ENCODE measurements at places on chromosomes 7 and 10.

GRCh38 chr10:49008091-49008490 is 68.5 kb upstream of the LRRC18 start:
- DNase-seq: no peak

- no peak for DNase-seq
Observed at GRCh38 chr7:139132887-139133286, 23.4 kb upstream of the ZC3HAV1 start.

GRCh38 chr7:137772748-137773147 is 74.0 kb downstream of the DGKI start:
- DNase-seq: peak; percentile 40

DNA sequence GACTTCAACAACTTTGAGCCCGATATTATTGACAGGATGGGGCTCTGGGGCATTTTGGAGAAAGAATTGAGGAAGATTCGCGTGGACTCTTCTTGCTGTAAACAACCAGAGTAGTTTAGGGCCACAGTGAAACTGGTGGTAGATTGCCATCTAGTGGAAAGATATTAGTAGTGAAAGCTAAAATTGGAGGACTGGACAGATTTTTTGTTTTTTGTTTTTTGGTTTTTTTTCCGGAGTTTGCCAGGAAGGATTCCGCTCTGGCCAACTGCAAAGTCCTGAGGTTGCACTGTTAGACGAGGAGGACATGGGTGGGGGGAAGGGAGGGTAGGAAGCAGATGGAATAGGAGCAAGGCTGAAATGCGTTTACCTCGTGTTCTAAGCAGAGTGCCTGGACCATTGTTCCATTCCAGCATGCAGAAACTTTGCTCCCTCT is 11.7 kb downstream of the NOBOX start:
- peak; percentile 78 for DNase-seq

DNA sequence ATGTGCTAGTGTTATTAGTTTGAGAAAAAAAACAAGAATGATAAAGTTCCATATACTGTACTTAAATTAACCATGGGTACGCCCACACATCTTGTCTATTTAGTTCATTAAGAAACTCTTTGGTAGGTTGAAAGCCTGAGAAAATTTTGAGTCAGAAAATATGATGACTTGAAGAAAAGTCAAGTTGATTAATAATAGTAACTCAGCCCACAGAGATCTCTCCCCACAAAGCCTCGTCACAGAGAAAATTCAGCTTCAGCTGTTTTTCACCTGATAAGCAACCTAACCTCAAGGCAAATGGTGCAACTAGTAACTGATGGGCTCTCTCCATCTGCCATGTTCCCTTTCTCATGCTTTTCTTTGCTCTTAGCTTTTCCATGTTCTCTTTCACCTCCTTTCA is 1021.6 kb downstream of the GATA3 start:
- no peak for DNase-seq

DNA sequence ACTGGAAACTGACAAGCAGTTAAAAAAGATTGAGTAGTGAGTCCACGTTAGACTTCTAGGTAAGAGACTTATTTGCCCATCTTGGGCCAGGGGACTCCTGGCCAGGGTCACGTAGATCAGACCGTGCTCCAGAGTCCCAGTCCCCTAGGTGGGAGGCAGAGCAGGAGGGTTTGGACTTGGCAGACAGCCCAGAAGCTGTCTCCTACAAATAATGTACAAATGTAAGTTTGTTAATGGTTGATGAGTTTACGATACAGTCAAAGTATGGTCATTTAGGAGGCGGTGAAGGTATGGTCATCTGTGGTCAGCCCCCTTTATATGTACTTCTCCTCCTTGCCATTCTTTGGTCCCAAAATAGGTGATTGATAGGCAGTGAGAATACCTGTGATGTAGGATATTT is 28.2 kb downstream of the INPP5F start:
- no peak for DNase-seq

DNA sequence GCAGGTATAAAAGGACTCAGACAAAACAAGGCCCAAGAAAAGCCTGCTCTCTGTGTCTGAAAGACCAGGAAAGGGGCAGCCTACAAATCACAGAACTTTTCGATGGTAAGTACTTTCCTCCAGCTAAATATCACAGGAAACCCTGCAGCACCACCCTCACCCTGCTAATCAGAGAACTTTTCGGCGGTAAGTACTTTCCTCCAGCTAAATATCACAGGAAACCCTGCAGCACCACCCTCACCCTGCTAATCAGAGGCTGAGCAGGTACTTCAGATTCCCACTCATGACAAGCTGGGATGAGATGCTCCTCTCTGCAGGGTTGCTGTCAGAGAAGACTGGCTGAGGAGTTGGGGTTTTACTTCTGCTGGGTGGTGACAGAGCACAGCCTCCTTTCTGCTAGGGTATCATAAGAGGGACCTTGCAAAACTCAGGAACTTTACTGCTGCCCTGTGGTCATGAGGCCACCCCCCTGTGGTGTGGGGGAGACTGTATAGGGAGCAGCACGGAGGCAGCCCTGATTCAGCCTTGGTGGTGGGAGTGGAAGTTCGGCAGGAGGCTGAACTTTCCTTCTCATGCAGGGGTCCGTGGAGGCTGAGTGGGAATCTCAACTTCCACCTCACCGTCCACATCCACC is 7.2 kb downstream of the WDR37 start:
- DNase-seq: no peak

GRCh38 chr7:158229945-158230344 is 357.7 kb downstream of the PTPRN2 start:
- no peak for DNase-seq

GRCh38 chr7:142960955-142961512 is 1.1 kb downstream of the KEL start:
- DNase-seq: no peak

DNA sequence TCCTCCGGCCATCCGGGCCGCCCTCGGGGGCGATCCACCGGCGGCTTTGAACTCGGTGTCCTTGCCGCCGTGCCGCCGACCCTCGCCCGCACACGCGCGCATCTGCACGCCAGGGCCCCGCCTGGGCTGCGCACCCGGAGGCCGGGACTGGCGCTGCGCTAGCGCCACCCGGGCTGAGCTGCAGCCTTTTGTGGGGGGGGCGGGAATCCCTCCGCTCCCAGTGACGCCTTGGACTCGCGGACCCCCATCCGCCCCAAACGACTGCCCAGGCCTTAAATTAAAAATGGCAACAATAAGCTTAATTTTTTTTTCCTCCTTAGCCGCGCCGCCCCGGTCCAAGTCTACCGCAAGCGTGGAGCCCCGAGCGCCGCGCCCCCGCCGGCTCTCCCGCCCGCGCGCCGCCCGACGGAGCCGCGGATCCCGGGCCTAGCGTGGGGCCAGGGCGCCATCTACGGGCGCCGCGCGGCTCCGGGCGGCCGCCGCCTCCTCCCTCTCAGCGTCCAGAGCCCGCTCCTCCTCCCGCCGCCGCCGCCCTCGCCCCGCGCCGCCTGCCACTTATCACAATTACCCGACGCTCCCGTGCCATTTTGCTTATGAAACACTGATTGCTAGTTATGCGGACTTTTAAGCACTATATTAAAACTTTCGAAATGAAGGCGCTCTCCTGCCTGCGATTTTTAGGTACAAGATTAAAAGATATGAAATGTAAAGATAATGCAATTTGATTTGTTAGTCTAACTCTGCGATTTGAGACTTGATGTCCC is 7.5 kb upstream of the EBF3 start:
- no peak for DNase-seq

GRCh38 chr7:147803606-147804005 is 787.0 kb upstream of the C7orf33 start:
- DNase-seq: no peak

DNA sequence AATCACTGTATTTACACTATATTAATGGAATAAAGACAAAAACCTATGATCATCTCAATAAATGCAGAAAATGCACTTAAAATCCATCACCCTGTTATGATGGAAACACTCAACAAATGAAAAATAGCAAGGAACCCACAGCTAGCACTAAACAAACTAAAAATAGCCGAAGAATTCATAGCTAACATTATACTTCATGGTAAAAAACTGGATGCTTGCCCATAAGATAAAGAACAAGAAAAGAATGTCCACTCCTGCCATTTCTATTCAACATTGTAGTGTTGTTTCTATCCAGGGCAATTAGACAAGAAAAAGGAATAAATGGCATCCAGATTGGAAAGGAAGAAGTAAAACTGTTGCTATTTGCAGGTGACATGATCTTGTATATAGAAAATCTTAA is 142.1 kb downstream of the STK31 start:
- DNase-seq: no peak

- no peak for DNase-seq
Observed at GRCh38 chr10:75294031-75294437, 58.3 kb upstream of the COMTD1 start.

GRCh38 chr7:36984041-36984521 is 259.8 kb upstream of the AOAH start:
- DNase-seq: no peak

DNA sequence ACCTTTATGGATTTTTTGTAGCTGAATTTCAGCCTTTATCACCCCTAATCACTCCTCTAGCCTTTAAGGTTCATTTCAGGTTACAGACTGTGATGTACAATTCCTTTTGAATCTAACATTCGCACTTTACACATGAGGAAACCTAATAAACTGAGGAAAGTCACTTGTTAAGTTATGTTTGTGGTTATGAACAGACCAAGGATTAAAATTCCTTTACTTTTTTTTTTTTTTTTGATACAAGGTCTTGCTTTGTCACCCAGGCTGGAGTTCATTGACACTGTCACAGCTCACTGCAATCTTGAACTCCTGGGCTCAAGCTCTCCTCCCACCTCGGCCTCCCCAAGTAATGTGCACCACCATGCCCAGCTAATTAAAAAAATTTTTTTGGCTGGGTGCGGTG is 3.6 kb downstream of the MCU start:
- no peak for DNase-seq
